Fibroblast of skin of back (primary cell): ENCODE measurements at places on chromosomes 7 and 10.
A peak's percentile ranks its signal among the peaks of the same experiment; 100 is the strongest.

- no peak for DNase-seq
Observed at GRCh38 chr7:21128062-21128817, 299.6 kb upstream of the SP4 start.

- peak; percentile 74 for DNase-seq
Observed at GRCh38 chr7:127905491-127906330, 125.5 kb downstream of the LRRC4 start.

GRCh38 chr10:107614939-107615685, 450.6 kb upstream of the SORCS1 start:
- DNase-seq, result peak; percentile 80

DNA sequence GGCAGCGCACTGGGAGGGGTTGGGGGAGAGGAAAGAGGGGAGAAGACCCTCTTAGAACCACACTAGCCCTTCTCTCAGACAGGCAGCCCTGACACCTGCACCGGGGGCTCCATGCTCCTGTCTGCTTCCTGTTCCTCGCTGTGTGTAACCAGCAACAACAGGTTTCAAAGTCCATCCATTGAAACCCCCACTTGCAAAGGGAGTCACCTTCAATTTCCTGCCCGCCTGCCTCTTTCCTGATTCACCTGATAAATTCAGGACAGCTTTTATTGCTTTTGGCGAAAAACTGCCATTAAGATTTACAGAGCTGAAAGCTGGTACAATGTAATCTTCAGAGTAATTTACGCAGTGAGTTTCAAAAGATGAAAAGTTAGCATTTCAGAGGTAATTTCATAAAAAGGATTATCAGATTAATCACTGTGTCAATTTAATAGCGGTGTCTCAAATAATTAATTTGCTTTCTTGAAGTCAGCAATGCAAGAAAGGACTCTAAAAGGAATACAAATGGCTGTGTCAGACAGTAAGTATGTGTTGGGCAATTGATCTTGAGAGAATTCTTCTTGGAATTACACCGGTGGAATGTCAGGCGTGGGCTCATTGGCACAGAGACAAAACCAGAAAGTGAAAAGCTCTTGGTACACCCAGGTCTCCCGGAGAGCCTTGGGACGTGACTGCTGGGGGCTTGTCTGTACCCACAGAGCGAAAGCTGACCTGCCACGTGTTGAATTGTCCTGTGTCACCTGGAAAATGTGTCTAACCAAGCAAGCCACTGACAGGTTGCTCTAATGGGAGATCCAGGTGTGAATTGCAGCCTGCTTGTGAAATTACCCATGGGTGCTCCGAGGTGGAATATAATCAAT, 60.7 kb downstream of the TMEM209 start:
- peak; percentile 84 for DNase-seq

DNA sequence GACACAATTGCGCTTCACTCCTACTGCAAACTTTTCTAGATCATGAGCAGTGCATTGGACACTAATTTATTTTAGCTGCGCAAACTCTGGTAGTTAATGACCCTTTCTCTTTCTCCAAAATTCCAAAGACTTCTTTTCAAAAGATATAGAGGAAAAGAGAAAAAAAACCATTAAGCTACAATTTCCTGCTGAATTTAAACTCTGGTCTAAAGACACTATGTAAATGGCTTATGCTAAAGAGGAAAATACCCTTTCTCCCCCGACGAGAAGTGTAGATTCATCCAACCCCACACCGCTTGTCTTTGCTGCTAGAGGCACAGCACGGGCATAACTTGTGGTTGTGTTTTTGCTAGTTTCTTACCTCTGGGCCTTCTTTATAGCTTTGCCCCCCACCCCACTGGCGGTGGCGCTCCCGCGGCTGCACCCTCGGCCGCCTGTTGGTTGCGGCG, 84.1 kb downstream of the SNX10 start:
- no peak for DNase-seq

DNA sequence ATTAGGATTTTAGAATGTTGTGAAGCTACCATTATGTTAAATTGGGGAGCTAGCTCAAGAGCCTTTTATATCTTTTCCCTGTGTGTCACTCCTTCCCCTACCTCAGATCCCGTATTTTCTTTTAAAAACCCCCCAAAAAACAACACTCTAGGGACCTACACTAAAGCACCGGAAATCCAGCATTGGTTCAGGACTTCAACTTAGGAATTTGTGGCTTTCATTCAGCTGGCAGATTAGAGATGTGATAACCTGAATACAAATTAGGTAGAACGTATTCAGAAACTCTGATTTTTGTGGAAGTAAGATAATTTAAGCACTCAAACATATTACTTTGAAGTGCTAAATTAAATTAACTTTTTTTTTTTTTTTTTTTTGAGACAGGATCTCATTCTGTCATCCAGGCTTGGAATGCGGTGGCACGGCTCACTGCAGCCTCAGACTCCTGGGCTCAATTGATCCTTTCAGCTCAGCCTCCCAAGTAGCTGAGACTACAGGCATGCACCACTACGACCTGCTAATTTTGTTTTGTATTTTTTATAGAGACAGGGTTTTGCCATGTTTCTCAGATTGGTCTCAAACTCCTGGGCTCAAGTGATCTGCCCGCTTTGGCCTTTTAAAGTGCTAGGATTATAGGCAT, 6.8 kb downstream of the TBC1D12 start:
- no peak for DNase-seq

DNA sequence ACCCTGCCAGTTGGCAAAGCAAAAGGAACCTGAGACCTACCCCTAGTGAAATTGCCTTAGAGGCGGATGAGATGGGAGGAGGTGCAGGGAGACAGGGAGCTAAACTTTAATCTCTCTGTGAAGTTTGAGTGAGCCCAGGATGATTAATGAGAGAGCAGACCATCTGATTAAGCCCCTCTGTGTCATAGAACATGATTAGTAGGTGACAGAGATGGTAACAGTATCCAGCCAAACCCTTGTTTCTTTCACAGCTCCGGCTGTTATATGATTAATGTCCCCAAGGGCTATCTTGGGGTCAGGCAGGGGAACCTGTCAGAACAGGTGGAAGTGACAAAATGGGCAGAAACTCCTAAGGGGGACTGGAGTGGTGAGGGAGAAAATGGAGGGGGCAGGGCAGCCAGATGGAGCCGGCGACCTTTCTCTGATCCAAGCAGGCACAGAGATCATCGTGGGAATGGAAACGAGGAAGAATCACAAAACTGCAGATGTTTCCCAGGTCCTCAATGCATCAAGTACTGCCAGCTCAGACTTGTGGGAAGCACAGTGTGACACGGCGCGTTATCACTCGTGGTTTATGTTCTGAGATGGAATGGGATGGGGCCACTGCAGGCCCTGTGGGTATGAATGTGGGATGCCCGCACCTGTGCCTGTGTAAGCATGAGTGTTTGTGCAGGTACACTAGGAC, 684.2 kb downstream of the LRMDA start:
- DNase-seq, result peak; percentile 31

- DNase-seq, result no peak
Observed at GRCh38 chr10:28434063-28434462, 98.9 kb upstream of the WAC start.

DNA sequence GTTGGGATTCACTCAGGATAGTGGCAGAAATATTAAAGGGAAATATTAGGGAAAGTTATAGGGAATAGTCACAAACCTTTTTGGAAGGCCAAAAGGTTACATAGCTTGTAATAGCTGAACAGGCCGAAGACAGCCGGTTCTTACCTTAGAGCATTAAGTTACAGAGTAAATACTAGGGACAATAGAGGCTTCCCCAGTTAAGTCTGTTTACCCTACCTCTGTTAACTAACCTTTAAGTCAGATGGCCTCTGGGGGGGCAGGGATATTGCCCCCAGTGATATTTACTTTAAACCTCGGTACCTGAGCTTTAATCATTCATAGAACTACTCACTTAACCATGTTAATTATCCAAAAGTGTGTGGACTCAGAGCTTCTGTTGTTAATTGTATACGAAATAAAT, 7.4 kb downstream of the POLR1F start:
- DNase-seq, result no peak

- no peak for DNase-seq
Observed at GRCh38 chr10:116356833-116357232, 32.6 kb downstream of the CCDC172 start.

- peak; percentile 60 for DNase-seq
Observed at GRCh38 chr10:74027702-74028101, 29.8 kb downstream of the VCL start.

GRCh38 chr10:10892290-10892875, 125.3 kb upstream of the CELF2 start:
- DNase-seq, result no peak

DNA sequence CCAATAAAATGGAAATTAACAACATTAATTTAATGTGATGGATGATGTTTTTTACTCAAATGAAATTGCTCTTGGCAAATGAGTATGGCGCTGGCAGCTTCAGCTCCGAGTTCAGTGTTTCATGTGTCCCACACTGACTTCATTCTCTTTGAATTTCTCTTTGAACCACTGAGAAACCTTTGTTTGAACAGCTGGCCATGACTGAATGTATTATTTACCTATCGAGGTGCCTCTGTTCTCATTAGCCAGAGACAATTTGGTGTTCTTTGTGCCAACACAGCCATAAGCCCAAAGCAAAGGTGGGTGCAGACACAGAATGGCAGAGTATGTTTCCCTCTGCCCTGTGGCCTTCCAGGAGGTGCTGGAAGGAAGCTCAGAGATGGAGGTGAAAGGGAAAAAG, 42.1 kb downstream of the TMEM178B start:
- DNase-seq, result no peak

GRCh38 chr10:1270490-1270889, 214.3 kb downstream of the WDR37 start:
- DNase-seq, result no peak

DNA sequence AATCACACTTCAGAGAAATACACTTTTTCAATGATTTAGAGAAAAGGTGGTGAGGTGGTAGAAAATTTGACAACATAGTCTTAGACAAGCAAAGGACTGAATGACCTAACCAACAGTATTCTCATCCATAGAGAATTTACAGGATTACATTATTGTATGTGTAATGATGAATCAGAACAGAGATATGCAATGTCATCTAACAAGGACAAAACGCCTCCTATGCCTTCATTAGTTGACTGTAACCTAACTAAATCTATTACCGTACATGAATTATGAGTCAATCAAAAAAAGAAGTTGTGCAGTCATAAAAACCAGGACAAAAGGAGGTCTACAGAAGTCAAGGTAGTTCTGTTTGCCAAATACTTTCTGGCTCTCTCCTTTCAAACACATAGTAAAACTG, 66.5 kb downstream of the RAB11FIP2 start:
- peak; percentile 86 for DNase-seq

GRCh38 chr10:122207596-122207995, 63.5 kb upstream of the BTBD16 start:
- DNase-seq, result no peak

GRCh38 chr10:4431114-4431863, 394.7 kb upstream of the AKR1E2 start:
- peak; percentile 90 for DNase-seq

DNA sequence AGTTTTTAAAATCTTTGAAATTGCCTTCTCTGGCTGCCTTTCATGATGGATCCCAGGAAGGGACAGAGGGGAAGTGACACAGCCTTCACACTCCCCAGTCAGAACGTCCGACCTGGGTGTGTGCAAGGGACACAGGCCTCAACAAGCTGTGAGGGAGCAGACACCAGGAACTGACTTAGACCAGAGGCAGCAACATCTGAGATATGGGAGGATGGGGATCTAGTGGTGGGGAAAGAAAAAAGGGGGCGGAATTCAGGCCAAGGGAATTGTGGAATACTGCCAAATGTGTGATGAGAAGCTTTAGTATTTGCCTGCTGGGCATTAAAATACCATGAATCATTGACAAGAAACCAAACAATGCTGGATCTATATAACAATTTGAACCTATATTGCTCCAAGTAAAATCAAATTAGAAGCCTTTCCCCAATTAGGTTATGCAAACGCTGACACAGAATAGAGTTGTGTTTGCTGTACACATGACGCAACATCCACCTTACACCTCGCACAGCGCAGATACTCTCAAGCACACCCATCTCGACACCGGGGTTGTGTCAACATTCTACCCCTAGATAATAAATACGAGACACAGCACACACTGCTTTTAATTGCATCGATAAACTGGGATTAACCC, 17.2 kb upstream of the MNX1 start:
- peak; percentile 22 for DNase-seq

- no peak for DNase-seq
Observed at GRCh38 chr7:52962402-52963076, 72.9 kb upstream of the POM121L12 start.

DNA sequence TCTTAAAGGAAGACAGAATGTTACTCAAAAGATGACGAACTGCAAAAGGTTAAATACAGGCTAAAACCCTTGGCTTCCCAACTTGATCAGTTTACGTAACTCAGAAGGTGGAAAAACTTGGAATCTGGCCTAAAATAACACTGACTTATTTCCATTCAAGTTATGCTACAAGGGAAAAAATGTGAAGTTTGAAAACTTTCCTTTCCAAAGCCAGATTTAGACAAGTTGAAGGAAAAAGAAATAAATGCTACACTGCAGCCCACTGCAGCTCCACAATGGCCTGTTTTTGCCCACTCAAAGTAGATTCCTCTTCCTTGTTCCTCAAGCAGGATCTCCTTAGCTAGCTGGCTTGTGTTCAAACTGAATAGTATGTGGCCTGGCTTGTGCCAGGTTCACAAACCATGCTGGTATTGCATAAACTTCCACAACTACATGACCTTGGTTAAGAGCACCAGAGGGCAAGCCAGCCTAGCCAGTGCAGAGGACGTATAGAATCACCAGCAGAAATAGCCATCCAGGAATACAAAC, 166.2 kb downstream of the CPEB3 start:
- DNase-seq, result peak; percentile 57

DNA sequence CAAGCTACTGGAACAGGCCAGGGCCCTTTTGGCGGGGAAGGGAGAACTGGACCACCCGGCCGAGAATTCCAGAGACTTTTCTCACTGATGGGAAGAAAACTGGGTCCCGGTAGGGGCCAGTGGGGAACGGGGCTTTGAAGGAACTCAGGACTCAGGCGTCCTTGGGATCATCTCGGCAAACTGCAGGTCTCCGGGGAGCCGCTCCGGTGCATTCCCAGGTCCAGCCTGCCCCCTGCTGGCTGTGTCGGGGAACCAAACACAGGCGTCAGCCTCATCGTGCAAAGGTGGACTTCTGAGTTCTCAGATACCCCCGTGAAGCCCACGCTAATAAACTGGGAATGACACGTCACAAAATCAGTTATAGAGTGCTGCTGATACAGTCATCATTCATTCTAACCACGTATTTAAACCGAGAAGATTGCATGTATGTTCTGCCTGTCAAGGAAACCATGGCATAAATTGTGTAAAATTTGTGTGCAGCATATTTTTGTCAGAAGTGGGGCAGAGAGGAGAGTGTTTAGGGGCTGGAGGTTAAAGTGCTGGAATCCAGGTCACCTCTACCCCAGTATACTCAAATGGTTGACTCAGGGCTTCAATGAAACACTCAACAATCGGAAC, 76.1 kb upstream of the CPXM2 start:
- DNase-seq, result peak; percentile 50

DNA sequence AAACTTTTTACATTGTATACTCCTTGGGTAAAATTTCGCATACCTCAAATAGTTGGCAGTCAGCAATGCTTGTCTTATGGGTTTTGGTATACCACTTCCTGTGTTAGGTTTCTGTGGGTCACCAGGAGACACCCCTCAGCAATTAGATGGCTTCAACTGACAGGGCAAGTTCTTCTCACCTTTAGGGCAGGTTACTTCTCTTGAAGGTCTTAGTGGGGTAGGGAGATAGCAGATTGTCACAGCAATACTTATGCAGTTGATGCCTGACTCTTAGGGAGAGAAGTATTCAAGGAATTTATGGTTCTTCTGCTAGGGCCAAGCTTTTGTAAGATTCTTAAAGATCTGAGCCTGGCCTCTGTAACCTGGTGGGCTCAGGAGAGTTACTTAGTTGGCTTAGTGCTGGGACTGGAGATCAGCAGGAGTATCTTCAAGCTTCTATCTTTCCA, 42.9 kb downstream of the MKLN1 start:
- peak; percentile 81 for DNase-seq
